ENCODE measurements at places on chromosomes 12 and 14.

DNA sequence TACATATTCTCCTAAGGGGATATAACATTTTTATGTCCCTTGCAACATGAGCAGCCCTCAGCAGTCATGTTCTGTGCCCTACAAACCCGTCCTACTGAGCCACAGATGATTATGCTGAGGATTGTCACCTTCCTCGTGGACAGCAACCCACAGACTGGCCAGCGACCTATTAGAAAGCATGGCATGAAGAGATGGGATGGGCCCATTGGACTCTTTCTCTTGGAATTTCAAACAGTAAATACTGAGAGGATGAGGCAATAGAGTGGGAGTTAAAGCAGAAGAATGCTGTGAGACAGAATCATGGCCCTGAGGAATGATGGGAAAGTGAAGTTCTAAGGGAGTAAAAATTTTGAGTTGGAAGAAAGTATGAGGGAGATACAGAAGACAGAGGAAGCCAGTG, 149.9 kb upstream of the BTG1 start:
- no peak for DNase-seq

DNA sequence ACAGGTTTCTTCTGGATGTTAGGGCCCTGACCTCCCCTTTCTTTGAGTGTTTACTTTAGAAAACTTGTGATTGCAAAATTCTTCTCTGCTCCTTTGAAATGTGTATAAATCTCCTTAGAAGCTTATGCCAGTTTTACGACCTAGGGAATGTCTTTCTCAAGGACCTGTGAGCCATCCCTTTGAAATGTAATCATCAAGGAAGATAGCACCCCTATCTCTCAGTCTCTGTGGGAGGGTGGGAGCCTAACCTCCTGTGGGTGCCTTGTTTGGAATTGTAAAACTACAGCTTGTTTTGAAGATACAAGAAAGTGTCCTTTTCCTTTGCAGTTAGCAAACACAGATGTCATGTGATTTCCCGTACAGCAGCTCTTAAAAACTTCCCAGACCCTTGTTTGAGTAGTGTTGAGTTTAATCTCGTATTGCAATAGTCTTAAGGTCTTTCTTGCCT, 3.3 kb downstream of the OR10AD1 start:
- no peak for DNase-seq

DNA sequence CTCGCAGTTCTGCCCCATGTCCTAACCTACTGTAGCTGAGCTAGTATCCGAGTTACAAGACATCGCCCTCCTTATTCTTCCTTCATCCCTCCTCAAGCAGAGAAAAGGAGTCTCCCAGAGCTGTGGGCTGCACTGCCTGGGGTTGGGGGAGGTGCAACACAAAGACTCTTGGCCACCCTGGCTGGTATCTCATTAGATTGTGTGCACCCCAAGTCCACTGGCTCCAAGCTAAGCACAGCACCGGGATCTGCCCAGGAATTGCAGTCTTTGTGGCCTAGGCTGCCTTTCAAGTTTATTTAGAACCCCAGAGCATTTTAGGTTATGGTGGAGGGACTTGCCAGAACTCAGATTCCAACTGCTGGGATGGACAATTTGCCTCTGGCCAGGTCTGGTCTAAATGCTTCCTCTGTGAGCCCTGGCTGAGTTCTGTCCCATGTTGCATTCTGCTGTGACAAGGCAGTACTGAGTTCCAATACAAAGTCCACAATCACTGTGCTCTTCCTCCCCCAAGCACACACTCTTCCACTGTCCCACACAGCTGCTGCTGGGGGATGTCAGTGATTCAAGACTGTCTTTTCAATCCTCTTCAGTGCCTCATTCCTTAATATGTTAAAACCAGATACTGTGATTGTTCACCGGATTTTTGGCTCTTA, 169.6 kb upstream of the CLEC14A start:
- DNase-seq = no peak

DNA sequence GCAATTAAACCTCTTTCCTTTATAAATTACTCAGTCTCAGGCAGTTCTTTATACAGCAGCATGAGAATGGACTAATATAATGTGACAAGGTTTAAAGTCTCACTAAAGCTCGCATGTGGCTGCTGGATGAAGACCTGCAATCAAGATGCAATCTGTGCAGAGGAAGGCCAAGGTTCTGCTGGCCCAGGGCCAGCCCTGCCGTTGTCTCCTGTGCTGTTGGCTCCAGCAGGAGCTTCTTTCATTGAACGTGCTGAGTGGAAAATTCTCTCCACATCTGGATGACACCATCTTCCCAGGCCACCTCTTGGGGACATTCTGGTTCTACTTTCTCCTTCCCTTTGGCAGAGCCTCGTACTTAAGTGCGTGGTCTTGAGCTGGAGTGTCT, 742.2 kb downstream of the VRK1 start:
- no peak for DNase-seq

DNA sequence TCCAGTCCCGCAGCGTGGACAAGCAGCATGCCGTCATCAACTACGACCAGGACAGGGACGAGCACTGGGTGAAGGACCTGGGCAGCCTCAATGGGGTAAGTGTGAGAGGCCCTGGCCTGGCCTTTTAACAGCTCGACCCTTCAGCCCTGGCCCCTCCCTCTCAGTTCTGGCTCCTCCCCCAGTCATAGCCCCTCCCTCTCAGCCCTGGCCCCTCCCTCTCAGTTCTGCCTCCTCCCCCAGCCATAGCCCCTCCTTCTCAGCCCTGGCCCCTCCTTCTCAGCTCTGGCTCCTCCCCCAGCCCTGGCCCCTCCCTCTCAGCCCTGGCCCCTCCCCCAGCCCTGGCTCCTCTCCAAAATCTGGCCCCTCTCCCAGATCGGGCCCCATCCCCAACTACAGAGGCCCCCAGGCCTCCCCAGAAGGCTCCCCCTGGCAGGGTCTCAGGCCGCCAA, 11.2 kb downstream of the CEP170B start:
- peak; percentile 60 for DNase-seq

DNA sequence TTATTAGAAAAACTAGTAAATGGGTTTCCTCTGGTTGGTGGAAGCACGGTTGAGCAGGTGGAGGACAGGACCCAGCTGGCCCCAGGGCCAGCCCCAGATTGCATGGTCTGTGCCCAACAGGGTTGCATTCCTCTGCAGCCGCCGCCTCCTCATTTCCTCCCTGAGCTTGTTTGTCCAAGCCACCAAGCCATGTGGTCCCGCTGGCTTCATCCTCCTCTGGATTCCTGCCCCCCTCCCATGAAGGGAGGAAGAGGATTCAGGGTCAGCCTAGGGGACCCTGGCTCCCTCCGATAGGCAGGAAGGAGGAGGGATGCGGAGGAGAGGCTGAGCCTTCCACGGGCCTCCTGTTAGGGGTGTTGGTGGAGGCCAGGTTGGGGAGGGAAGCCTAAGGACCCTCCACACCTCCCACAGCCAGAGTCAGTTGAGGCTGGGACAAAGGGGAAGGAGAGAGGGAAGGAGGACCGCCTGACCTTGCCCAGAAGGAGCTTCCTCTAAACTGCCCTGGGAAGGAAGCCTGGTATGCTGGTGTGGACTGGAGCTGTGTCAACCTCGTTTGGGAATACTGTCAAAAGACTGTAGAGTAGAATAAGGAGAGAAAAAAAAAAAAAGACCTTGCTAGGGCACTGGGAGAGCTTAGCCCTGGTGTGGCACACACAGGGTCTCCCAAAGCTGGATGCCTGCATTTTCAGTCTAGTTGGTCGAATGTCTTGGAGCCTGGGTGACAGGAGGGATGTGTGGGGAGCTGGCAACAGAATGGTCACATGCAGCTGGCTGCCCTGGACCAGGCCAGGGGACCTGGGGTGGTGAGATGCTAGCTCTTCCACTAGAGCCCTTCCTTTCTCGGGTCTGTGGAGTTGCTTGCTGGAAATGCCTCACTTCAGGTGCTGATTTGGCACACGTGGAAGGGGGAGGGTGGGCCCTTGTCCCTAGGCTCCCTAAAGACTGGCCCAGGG, 42.4 kb downstream of the PLEKHG3 start:
- no peak for DNase-seq

- peak; percentile 51 for DNase-seq
Observed at GRCh38 chr14:75522224-75522982, at the start of gene BATF. Gene BATF (plus strand): TSS chr14:75522469. CDS start chr14:75522683, 214 bp downstream.

GRCh38 chr12:111074559-111074958, 154.2 kb upstream of the MYL2 start:
- no peak for DNase-seq
